ENCODE measurements at places on chromosomes 13 and 19.

DNA sequence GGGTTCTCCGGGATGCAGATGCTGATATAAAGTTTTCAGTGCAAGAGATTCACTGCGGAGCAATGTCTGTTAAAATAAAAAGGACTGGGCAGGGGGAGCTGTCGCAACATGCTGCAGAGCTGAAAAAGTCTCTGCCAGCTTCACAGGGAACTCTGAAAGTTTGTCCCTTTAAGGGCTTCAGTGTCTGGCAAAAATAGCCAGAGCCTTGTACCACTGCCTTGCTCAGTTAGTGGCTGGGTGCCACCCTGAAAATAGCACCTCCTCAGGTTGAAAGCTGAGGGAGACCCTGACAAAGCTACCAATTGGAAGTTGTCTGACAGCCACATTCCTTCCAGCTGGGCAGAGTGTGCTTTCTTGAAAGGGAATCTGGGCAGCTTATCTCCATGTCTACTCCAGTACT, 3.0 kb upstream of the NDFIP2 start:
- no peak for DNase-seq

DNA sequence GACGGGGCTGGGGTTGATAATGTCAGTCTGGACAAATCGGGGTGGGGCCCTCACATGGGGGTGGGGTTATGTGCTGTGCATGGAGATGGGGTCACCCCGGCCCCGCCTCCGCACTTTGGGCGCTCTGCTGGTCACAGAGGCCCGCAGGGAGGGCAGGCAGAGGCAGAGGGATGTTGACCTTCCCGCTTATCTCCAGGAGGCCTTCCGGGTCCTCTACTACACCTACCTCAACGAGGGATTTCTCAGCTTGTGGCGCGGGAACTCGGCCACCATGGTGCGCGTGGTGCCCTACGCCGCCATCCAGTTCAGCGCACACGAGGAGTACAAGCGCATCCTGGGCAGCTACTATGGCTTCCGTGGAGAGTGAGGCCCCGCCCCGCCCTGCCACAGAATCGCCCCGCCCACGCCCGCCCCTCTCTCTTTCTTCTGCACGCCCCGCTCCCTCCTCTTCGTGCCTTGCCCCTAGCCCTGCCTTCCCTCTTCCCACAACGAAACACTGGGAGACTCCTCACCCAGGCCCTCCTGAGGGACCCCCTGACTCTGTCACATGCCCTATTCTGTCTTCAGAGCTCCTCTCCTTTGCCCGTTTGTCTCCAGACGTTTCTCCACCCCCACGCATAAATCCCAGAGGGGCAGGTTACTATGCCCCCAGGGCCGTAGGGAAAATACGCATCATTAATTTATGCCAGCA, 32.8 kb downstream of the TMEM161A start:
- no peak for DNase-seq

GRCh38 chr19:51568456-51568855, 2.6 kb upstream of the ZNF175 start:
- DNase-seq = no peak

GRCh38 chr13:106153041-106153440, 382.4 kb downstream of the EFNB2 start:
- DNase-seq = no peak

- DNase-seq = no peak
Observed at GRCh38 chr13:34842466-34842865, 99.6 kb upstream of the NBEA start.

DNA sequence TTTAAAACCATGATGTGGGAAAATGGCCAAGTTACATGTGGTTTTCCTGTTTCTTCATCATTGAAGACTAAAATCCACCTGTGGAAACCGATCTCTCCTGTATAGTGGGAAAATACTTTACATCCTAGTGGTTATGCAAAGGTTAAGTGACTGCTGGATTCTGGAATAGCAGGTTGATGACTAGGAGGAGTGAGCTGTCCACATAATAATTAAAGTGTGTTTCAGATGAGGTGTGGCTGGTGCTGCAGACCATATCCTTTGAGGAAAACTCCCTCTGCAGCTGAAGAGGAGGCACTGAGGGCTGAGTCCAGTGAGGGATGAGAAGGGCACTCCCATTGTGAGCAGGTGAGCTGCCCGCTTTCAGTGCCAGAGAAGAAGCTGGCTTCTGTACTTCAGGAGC, 43.2 kb downstream of the DCLK1 start:
- DNase-seq = no peak

- DNase-seq = no peak
Observed at GRCh38 chr13:111319521-111319920, 921 bp upstream of the TEX29 start.

DNA sequence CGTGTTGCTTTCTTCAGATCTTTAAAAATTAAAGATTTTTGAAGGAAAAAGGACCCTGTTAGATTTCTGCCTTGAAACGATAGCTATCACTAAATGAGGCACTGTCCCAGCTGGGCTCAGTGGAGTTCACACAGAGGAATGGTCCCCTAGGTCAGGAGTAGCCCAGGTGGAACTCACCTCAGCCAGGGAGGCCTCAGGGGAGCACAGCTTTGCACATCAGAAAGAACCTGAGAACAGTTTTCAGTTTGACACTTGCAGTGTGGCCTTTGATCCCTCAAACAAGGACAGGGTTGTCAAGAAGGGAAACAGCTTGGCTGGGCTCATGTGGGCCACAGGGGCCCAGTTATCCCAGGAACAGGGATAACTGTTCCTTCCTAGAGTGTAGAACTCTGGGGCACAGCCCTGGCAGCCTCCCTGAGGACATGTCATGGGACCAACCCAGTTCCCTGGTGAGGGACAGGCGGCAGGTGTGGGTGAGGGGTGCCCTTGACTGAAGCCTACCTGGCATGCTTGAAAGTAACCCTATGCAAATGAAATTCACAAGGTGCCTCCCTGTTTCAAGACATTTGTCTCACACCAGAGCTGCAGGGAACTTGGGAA, 59.4 kb downstream of the CHST8 start:
- no peak for DNase-seq

GRCh38 chr13:66689628-66690027, 540.5 kb downstream of the PCDH9 start:
- DNase-seq = no peak

DNA sequence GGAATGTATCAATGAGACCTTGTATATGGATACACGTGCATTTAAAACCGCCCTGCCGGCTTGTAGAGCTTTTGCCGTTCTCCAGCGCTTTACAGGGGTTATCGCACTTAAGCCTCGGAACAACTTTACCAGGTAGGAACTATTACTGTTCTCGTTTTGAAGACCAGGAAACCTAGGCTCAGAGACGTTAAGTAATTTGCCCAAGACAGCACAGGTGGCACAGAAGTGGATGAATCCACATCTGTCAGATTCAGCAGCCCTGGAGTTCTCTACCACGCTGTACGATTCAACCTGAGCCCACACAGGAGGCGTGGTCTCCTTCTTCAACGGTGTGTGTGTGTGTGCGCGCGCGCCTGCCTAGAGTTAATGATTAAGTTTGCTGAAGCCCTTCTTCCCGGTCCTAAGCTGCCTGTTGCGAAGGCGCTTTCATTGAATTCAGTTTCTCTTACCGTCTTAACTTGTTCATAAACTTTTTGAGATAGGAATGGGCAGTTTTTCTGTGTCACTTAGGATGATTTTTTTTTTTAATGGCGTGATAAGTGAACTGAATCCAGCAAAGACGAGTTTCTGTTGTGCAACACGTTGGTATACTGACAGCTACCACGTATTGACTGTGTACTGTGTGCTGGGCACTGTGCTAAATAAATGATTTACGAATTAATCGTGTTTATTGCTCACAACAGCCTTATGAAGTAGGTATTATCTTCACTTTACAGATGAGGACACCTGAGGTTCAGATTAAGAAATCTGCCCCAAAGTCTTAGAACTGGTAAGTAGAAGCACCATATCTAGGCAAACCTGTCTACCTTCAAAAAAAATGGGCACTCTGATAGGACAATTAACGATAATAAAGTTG, 67.4 kb downstream of the KCNRG start:
- DNase-seq = peak; percentile 69

DNA sequence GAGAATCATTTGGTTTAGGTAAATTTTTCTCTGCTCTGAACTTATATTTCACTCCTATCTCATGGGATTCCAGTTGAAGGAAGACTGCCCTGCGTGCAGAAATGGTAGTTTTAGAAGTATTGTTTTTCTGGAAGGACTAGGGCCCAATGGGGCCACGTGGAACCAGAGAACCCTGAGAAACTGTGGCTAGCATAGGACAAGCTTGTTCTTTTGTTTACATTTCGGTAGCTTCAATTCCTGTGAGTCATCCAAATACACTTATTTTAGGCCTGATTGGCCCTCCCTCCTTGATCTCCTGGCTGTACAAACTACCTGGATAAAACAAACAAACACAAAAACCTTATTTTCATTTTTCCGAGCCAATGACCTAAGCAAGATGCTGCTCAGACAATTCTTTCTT, 124.0 kb downstream of the ITGBL1 start:
- no peak for DNase-seq

- DNase-seq = no peak
Observed at GRCh38 chr19:9757544-9758501, 10.7 kb downstream of the ZNF846 start.

GRCh38 chr13:75790198-75790970, 154.3 kb downstream of the LMO7 start:
- no peak for DNase-seq

- no peak for DNase-seq
Observed at GRCh38 chr19:2764945-2765344, 18.1 kb downstream of the SGTA start.

GRCh38 chr19:6035026-6035425, 57.1 kb upstream of the RANBP3 start:
- no peak for DNase-seq

- DNase-seq = no peak
Observed at GRCh38 chr19:49217382-49217781, 59.8 kb downstream of the TRPM4 start.

DNA sequence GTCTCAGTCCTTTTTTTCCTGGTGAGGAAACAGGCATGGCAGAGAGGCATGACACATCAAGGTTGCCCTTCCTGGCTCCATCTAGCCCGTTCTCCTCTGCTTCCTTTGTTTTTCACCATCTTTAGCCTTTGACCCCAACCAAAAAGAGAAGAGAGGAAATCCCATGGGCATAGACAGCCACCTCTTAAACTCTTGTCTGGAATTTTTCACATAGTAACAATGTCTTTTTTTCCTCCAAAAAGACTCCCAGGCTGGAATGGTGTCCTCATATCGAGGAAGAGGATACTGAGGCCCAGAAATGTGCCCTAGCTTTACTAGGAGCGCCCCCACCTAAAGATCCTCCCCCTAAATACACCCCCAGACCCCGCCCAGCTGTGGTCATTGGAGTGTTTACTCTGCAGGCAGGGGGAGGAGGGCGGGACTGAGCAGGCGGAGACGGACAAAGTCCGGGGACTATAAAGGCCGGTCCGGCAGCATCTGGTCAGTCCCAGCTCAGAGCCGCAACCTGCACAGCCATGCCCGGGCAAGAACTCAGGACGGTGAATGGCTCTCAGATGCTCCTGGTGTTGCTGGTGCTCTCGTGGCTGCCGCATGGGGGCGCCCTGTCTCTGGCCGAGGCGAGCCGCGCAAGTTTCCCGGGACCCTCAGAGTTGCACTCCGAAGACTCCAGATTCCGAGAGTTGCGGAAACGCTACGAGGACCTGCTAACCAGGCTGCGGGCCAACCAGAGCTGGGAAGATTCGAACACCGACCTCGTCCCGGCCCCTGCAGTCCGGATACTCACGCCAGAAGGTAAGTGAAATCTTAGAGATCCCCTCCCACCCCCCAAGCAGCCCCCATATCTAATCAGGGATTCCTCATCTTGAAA, at the start of gene GDF15:
GDF15 (plus strand) TSS at position 484 of the 868 bp plus-strand sequence; CDS start at position 516, 32 bp downstream.
- no peak for DNase-seq

GRCh38 chr13:42876270-42876714, 94.9 kb downstream of the FAM216B start:
- DNase-seq = no peak

- no peak for DNase-seq
Observed at GRCh38 chr13:97077341-97077740, 83.1 kb upstream of the OXGR1 start.

GRCh38 chr19:3984908-3985642, at the start of gene EEF2:
EEF2 (minus strand) TSS chr19:3985463; CDS start chr19:3985380, 83 bp downstream.
- DNase-seq = peak; percentile 81

- DNase-seq = no peak
Observed at GRCh38 chr13:98765996-98766519, 13.6 kb upstream of the SLC15A1 start.

DNA sequence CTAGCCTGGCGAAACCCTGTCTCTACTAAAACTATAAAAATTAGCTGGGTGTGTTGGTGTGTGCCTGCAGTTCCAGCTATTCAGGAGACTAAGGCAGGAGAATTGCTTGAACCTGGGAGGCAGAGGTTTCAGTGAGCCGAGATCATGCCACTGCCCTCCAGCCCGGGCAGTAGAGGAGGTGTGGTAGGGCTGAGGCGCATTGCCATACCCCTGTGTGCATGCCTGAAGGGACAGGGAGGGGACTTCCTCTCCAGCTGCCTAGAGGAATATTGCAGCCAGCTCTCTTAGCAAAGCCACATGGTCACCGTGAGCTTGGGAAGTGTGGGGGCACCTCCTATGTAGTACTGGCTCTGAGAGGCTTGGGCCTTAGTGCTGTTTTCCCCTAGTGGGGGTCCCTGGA, 29.2 kb upstream of the PEPD start:
- no peak for DNase-seq

DNA sequence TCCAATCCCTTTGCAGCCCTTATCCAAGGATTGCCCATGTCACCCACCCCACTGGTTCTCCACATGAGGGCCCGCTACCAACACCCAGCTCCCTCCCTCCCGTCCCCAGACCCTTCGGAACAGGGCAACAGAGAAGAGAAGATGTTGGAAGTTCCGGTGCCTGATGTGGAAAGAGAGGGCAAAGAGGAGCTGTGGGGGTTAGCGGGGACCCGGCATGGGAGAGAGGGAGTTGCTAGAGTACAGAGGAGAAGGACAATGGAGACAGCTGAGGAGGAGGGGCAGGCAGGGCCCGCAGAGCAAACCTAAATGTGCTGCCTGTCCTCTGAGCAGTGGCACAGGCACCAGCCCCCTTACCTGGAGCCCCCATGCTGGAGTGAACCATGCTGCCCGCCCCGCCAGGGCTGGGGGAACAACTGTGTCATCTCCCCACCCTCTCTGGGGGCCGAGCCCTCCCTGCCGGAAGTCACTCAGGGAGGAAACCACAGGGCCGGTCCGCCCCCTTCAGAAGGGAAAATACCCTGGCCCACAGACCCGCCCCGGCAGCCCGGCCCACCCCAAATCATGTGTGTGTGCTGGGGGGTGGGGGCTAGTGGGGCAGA, at the start of gene POU2F2:
POU2F2 (minus strand) TSS at position 417 of the 599 bp plus-strand sequence; CDS start at position 382, 35 bp downstream.
- DNase-seq = peak; percentile 89

DNA sequence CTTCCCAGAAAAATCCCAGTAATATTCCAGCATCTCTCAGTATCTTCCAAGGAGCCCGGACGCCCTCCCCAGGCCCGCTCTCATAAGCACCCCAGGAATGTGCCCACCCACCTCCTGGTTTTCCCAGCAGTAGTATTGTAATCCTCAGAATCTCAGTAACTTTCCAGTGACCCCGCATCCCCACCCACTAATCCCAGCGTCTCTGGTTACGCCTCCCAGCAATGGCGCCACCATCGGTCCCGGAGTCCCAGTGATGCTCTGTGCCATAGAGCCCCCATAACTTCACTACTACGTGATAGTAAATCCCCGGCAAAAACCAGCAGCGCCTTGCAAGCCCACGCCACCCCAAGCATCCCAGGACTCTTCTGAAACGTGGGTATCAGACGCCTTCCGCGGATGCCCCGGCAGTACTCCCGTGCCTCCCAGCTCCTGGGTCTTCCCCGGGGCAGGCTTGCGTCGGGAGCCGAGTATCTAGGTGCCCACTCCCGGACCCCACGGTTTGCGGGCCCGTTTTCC, 928 bp upstream of the PNPLA6 start:
- no peak for DNase-seq

- no peak for DNase-seq
Observed at GRCh38 chr19:33296488-33296971, 5.8 kb downstream of the CEBPA start.

GRCh38 chr19:48551437-48552302, at the start of gene SULT2B1:
SULT2B1 (plus strand) TSS chr19:48552172; CDS start chr19:48552253, 81 bp downstream.
- DNase-seq = no peak

Data from activated CD8-positive, alpha-beta memory T cell treated with anti-CD3 and anti-CD28 coated beads for 4 hours (primary cell).